ENCODE measurements at places on chromosomes 12 and 14.

DNA sequence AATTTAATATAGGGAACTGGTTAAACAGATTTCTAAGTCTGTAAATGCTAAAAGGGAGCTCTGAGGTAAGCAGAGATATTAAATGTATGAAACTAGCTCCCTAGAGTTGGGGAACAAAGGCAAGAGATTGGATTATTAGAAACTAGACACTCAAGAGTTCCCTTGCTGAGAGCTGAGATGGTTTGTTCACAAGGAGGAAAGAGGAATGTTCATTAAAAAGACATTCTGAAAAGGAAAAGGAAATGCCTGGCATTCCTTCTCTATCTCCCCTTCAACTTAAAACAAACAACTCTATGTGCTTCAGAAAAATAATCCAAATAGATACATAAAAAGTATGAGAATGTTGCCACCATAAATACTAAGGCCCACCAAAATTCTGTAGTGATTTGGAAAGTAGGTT, 73.7 kb downstream of the GALNT4 start:
- DNase-seq: no peak

GRCh38 chr12:56980268-56980667, 22.9 kb upstream of the RDH16 start:
- no peak for DNase-seq

DNA sequence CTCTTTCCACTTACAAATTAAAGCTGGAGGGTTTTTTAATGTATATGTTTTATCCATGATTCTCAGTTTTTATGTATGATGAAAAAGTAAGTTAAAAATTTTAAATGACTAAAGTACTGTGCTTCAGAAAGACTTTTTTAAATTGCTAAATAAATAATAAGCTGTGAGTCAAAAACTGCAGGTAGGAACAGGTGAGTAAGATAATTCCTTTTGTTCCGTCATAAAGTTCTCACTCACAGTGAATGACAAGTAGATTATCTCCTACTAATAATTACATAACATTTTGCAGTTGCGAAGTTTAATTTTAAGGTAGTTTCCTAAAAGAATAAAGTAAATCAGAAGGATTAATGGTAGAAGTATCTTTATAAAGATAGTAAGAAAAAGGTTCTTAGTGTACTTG, 78.0 kb downstream of the PRKCH start:
- DNase-seq: no peak

DNA sequence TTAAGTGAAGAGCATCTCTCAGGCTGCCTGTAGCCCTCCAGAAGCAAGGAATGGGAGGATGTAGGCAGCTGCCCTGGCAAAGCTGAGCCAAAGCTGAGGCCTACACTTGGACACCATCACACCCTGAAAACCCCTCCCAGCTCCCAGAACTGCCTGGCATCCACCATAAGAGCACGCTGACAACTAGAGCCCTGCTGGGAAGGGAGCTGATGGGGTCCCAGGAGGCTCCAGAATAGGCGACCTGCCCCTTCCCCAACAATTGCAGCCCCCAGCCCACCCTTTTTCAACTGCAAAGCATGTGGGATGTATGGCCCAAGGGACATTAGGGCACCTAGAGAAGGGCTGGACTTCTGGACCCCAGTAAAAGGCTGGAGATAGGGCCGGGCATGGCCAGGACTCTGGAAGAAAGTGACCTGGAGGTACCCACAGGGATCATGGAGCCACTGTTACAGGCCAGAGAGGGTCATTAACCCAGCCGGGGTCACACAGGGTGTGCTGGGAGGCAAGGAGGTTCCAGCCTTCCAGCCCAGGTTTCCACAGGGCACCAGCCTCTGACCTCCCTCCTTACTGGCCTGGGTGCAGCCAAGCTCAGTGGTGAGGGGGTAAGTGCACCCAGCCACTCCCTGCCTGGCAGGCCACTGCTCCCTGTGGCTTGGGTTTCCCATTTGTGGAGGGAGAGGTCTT, 27.8 kb downstream of the FAM222A start:
- DNase-seq: no peak

Data from MV-4-11 (cell line).